ENCODE measurements at places on chromosomes 1 and 21.

GRCh38 chr1:162663589-162664106 lies 31.4 kb downstream of the DDR2 start:
- DNase-seq, result no peak

DNA sequence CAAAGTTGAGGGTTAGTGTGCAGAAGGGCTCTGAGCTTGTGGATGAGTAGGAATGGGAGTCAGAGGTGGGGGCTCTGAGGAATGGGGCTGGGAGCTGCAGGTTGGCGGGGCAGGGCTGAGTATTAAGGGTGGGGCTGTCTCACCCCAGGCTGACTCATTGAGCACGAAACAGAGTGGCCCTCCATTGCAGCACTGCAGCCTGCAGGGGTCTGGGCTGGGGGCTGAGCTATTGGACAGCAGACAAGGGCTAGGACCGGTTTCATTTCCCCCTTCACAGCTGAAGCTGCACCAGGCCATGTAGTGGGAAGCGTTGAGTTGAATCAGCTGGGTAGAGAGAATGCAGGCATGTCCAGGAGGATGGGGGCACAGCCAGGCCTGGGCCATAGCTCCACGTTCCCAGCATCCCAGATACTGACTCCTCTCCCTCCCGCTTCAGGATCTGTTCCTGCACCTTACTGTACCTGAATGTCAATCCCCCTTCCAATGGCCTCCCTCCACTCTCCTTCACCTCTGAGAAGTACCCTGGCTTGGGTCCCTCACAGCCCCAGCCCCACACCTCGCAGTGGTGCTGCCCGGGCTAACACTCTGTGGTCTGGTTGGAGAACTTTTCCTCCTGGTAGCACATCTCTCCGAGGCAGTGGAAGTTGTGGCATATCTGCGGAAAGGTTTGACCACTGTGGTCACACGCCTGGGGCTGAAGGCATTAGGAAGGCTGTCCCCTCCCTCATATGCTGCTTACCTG lies 4.4 kb upstream of the INPP5B start:
- no peak for DNase-seq

GRCh38 chr1:159015440-159015909 lies 5.8 kb downstream of the IFI16 start:
- DNase-seq, result no peak

- peak; percentile 72 for DNase-seq
Observed at GRCh38 chr1:115648717-115649691, 7.2 kb downstream of the VANGL1 start.

- DNase-seq, result peak; percentile 54
Observed at GRCh38 chr1:207804721-207805468, 53.0 kb downstream of the CD46 start.

- no peak for DNase-seq
Observed at GRCh38 chr21:21605521-21605920, 607.3 kb downstream of the NCAM2 start.

DNA sequence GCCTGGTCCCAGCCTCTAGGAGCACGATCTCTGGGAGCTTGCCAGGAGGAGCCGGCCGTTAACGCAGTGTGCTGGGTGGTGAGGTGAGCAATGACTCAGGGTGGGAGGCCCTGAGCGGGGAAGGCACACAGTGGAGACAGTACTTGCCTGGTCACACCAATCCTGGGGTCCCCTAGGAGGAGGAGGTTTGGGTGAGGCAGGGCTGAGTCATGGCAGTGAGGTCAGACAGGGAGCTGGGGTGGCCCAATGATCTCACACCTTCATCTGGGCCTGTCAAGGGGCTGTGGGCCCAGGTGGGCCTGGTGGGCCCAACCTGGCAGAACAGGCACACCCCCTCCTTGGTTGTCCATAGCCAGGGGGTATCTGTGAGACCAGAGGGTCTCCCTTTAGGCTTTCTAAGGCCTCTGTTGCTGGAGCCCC lies 8.6 kb upstream of the EDN2 start:
- DNase-seq, result no peak

DNA sequence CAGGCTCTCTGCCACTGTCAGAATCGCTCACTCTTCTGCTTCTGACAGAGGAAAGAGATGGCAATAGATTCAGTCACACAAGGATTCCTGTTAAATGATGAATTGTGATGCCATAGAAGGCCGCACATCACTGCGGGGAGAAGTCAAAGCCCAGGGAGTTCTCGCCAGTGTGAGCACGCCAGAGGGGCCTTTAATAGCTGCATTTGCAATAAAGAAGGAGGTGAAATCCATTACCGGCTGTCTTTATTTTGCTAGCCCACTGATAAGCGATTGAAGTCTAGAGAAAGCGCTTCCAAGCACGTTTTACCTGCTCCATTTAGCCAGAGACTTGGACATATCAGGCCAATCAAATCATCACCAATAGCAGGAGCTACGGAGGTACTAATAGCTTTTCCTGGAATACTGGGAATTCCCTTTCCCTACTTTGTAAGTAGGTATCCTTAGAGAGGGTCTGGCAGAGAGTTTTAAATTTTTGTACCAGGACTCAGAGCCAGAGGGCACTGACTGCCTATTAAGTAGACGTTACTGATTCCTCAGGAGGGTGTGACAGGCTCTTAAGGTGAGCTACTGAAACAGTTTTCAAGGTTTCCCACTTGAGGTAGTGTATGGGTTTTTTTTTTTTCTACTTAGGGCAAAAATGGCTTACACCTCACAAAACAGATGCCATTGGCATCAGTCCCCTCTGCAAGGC lies 10.2 kb upstream of the TARBP1 start:
- no peak for DNase-seq

DNA sequence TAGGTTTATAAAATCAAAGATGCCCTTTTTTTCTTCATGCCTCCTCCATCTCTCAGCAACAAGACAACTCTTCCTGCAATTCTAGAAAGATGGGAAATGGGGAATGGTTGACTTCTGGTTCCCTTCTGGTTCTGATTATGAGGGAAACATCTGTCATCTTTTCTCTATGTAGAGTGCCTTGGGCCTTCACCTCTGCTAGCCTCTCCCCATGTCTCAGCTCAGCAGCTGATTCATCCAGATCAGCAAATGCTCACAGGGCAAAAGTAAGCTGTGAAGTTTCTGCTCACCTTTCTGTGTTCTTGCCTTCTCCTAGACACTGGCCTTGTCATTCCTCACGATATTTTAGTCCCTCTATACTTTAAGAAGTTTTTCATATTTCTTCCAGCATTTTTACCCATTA lies 17.8 kb upstream of the BECN2 start:
- DNase-seq, result no peak

- DNase-seq, result peak; percentile 89
Observed at GRCh38 chr1:181133441-181133951, 45.0 kb downstream of the IER5 start.

DNA sequence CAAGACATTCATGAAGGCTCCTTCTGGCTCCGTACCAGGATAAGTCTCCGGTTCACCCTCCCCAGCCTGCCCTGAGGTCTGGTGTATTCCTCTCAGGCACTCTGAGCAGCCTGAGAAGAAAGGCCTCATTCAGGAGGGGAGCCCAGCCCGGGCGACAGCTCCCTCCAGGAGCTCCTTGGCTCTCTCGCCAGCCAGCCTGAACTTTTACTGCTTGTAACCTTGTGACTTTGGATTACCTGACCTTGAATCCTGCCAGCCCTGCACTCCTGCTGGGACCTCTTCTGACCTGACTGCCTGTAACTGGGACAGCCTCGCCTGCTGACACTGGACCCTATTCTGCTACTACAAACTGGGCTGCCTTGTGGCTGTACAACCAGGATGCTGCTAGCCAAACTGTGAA lies 65.8 kb downstream of the CD34 start:
- DNase-seq, result no peak

- DNase-seq, result no peak
Observed at GRCh38 chr1:36905941-36906340, 128.4 kb downstream of the GRIK3 start.

GRCh38 chr1:82567348-82567747 lies 766.6 kb downstream of the ADGRL2 start:
- DNase-seq, result peak; percentile 73

- no peak for DNase-seq
Observed at GRCh38 chr1:116972674-116973030, 28.9 kb upstream of the CD101 start.

DNA sequence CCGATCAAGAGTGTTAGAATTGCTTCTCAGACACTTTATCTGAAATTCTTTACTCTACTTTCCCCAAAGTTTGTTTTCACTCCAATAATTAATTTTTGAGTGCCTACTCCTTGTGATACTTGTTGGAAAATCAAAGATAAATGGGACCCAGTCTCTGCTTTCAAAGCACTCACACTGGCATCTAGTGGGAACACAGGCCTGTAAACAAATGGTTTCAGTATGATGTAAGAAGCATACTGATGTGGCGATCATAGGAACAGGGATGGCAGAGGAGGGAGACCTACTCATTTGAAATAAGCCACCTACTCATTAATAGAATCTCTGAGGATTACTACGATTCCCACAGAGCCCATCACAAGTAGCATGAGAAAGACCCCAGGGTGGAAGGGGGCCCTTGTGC lies 273.7 kb upstream of the ST6GALNAC5 start:
- no peak for DNase-seq

DNA sequence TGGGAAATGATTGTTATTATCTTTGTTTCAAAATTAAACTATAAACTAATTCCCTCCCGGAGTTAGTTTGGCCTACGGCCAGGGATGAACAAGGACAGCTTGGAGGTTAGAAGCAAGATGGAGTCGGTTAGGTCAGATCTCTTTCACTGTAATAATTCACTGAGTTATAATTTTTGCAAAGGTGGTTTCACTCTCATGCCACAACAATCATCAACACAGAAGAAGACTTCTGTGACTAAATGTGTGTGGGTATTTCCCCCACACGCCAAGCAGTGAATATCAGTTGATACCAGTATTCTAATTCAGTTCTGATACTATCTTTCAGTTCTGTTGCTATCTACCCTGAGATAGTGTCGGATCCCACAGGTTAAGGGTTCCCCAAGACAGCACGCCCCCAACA lies 215.1 kb downstream of the S1PR1 start:
- DNase-seq, result no peak

DNA sequence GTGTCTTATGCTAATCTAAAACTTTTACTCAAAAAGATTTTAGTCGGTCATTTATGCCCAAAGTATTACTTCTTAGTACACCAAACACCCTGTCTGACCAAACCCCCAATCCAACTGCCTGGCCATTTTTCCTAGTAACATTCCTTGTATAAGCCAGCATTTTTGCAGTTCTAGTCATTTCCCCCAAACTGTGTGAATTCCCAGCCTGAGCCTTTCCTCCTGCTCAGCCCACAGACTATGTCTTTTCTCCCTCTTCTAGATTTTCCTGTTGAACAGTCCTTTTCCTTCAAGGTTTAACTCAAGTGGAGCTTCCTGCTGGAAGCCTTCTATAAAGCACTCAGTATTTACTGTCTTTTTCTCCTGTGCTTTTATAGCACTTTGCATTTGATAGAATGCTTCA lies 843.8 kb downstream of the USP25 start:
- DNase-seq, result no peak

DNA sequence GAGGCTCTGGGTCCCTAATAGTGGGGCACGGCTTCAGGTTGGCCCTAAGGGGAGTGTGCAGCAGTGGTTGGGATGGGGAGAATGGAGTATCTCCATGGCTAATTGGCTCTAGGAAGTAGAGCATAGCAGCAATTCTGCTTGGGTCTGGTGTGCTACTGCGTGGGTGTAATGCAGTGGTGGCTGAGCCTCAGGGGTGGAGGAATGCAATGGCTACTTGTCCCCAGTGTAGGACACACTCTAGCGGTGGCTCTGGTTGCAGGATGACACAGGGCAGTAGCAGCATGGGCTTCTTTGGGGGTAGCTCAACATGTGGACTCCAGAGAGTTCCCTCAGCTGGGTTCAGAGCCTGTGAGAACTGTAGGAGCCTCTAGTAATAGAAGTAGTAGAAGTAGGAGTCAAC lies 91.2 kb upstream of the FAM78B start:
- DNase-seq, result no peak

DNA sequence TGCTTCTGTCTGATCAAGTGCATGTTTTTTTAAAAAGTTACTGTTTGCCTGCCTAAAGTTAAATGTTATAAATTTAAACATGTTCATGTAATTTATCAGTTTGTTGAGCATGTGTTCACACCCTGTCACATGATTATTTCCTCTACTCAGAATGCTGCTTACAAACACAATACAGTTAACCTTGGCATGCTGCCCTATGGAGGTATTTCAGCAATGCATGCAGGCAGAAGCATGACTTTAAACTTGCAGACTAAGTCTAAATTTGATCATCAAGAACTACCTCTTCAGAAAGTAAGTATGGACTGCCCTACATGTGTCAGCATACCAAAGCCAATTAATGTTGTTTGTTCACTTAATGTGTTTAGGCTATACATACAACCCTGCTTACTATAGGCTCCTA lies 161.6 kb downstream of the LRRC40 start:
- no peak for DNase-seq

DNA sequence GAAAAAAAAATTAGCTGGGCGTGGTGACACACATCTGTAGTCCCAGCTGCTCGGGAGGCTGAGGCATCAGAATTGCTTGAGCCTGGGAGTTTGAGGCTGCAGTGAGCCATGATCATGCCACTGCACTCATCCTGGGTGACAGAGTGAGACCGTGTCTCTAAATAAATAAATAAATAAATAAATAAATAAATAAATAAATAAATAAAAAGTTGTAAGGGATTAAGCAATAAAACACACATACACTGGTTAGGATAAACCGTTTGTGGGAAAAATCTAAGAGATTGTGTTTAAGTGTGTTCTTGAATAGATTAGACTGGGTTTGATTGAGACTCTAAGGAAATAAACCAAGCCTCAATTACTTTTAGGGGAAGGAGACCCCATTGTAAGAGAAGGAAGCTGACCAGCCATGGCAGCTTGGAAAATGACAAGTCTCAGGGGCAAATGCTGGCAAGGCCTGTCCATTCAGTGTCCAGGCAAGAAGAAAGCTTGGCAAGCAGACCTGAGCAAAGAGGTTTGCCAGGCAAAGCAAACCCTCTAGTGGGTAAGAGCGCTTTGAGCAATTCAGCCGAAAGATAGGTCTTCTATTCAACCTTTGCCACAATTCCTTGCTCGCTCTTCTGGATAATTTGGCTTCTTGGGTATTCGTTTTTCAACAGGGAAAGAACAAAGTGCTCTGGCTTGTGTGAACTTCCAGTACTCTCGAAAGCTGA lies 106.9 kb upstream of the SERBP1 start:
- DNase-seq, result no peak

DNA sequence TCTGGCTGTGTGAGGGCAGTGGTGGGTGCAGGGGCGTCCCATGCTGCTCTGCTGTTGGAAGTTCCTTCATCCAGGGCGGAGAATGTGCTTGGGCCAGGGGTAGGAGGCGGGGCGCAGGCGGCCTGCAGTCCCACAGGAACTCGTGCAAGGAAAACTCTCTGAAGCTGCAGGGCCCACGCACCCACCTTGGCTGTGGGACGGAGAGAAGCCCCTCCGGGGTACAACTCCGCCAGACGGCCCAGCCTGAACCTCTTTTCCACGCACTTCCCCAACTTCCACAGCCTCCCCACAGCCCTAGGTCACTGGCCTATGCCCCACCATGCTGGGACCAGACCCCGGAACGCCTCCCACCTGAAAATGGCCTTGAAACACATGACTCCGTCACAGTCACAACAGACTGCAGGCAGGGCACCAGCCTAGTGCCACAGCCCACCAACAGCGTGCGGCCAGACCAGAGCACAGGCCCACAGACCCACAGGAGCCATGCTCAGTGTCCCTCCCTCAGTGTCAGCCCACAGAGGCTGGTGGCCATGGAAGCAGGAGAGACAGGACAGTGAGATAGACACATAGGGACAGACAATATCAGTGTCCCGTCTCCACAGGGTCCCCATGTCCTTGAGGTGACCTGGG lies 47.8 kb downstream of the WNT9A start:
- DNase-seq, result no peak
